Glutamatergic neuron (in vitro differentiated cells): ENCODE measurements at places on chromosomes 3 and 15.

DNA sequence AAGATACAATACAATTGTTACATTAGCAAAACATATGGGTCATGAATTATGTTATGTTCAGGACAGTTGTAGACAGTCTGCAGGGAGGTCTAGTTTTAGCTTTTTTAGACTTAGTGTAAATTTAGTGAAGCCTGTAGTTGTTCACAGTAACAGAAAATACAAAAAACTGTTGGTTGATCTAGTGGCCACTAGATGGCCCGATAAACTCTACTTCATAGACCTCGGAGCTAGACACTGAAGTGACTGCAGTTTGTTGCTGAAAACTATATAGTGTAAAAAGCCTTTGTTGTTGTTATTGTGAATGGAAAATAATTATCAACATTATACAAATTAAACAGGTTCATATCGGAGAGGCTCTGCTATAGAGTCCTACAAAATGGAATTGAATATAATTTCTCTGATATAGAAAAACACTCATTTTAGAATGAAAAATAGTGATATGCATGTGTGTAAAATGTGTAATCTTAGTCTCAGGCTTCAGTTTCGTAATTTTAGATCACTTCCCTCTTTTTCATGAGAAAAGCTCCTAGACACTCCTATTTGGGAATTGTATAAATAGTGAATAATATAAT is 18.3 kb downstream of the MAGEL2 start:
- DNase-seq = no peak

DNA sequence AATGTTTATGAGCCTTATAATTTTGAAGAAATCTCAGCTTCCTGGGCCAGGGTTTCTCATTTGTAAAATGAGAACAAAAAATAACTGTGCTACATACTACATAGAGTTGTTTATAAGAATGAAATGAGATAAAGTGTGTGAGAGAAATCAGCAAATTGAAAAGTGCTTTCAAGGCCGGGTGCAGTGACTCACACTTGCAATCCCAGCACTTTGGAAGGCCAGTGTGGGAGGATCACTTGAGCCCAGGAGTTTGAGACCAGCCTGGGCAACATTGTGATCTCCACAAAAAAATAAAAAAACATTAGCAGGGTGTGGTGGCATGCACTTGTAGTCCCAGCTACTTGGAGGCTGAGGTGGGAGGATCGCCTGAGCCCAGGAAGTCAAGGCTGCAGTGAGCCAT is 22.4 kb downstream of the FOXB1 start:
- no peak for DNase-seq

DNA sequence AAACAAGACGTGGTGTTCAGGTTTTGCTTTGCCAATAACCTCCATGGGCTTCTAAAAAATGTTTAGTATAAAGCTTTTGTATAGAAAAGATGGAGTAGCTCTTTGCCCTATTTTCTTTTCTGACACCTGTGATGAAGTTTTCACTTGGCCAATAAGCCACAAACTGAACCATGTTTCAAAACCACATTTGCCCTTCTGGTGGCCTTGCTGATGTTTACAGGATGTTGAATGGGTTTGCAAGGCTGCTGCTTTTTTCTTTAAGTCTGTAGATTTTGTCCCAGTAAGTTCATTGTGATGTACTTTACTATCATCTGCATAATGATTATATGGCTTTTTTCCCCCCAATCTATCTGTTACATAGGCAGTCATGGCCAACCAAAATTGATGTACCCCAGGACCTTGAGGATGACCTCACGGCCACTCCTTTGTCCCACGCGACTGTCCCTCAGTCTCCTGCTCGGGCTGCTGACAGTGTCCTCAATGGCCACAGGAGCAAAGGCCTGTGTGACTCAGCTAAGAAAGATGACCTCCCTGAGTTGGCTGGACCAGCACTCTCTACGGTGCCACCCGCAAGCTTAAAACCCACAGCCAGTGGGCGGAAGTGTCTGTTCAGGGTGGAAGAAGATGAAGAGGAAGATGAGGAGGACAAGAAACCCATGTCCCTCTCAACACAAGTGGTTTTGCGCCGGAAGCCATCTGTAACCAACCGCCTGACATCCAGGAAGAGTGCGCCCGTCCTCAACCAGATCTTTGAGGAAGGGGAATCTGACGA is 60.8 kb downstream of the SNRK start:
- DNase-seq = no peak

DNA sequence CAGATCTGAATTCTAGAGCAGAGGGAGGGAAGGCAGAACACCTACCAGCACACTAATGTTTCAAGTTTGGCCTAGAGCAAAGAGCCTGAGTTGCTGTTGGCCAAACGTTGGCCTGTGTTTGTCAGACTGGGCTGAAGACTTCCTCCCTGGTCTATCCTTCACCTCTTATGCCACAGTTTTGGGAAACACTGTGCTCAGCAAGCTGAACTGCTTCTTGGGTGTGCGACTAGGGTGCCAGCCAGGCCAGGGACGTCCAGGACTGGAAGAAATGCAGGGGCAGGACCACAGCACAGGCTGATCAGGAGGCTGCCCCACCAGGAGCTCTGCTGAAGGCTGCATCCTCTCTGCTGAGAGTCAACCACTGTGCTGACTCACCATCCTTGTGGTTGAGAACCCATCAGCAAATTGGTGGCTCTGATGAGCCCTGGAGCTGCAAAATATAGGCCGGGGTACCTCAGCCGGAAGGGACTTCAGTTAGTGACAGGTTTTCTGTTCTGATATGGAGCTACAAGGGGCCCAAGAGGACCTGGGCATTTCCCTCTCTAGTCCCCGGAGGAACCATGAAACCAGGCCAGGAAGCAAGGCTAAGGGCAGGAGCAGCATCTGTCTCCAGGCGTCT is 131.6 kb upstream of the RASGRP1 start:
- DNase-seq = no peak

- DNase-seq = no peak
Observed at GRCh38 chr3:123347205-123347604, 101.7 kb downstream of the ADCY5 start.

- DNase-seq = no peak
Observed at GRCh38 chr15:73617301-73617831, 15.8 kb downstream of the NPTN start.

DNA sequence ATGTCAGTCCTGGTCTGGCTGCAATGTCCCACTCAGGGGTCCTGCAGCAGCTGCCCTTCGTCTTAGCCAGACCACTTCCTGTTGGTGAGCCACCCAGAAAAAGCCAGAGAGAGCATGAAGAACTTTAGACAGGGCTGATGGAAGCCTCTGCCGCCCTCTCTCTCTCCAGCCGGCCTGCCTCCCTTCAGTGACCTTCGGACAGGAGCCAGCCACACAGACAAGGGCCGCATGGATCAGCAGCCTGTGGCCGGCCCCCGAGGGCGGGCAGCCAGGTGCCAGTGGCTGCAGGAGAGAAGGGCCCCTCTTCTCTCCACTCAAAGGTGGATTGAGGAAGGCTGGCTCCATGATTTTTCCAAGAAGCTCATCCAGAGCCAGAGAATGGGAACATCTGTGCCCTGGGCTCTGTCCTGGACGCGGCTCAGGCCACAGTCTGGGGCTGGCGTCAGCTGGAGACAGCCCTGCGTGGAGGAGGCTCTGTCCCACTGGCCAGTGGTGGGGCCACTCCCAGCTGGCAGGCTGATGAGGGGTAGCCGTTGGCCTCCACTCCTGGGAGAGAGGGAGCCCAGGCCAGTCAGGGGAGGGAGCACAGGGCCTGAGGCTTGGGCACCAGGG is 42.9 kb downstream of the ISG20 start:
- no peak for DNase-seq

- no peak for DNase-seq
Observed at GRCh38 chr3:169865176-169865767, 4.5 kb downstream of the LRRC31 start.

- DNase-seq = no peak
Observed at GRCh38 chr3:15781131-15781530, 16.6 kb downstream of the ANKRD28 start.

- no peak for DNase-seq
Observed at GRCh38 chr3:150920236-150920635, 15.0 kb upstream of the MINDY4B start.

DNA sequence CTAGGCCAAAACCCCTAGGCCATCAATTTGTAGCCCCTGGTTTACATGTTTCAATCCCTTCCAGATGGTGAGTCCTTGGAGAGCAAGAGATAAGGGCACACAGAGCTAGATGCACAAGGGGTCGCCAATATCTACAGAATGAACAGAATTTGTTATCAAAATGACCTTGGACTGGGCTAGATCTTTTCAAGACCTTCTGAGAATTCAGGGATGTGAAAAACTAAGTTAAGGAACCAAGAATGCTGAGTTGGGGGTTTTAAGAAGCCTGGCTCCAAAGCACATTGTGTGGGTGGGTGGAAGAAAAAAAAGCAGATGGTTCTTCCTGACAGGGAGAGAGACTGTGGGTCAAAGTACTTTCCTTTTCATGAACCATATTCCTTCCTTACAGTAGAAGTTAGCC is 10.2 kb downstream of the CDCP1 start:
- no peak for DNase-seq

DNA sequence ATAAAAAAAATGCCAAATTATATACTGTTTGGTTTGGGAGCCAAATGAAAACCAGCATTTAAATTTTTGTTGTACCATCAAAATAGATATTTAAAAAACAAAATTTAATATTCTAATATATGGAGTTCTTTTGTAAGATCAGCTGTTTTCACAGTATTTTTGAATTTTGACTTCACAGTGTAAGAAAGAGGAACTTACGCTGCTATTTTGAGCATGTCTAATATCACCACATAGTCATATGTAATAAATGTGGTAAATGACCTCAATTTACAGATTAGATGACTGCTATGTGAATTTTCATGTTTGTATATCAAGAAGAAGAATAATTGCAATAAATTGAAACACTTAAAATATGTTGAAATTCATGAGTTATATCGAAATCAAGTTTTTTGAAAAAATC is 189.6 kb downstream of the ARRDC4 start:
- no peak for DNase-seq

- DNase-seq = no peak
Observed at GRCh38 chr15:92071045-92071634, 217.6 kb downstream of the SLCO3A1 start.

- no peak for DNase-seq
Observed at GRCh38 chr15:85679231-85679630, 115.5 kb downstream of the KLHL25 start.
